ENCODE measurements at places on chromosomes 12 and 14.

DNA sequence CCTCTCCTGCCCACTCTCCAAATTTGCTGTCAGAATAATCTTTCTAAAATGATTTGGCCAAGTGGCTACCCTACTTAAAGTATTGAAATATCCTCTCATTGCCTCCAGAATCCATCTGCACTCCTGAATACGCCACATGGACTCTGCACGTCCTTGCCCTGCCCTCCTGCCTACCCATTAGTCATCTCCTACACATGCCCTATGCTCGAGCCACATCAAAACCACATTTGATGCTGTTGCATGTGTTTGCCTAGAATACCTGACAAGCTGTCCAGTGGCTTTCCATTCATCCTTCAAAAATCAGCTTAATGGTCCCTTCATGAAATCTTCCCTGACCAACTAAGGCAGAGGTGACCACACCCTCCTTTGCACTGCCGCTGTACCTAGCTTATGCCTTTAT lies 17.0 kb downstream of the VCPKMT start:
- DNase-seq = no peak

- DNase-seq = peak; percentile 63
These were observed 248.7 kb upstream of the EGLN3 start for GRCh38 chr14:34199585-34199984.

DNA sequence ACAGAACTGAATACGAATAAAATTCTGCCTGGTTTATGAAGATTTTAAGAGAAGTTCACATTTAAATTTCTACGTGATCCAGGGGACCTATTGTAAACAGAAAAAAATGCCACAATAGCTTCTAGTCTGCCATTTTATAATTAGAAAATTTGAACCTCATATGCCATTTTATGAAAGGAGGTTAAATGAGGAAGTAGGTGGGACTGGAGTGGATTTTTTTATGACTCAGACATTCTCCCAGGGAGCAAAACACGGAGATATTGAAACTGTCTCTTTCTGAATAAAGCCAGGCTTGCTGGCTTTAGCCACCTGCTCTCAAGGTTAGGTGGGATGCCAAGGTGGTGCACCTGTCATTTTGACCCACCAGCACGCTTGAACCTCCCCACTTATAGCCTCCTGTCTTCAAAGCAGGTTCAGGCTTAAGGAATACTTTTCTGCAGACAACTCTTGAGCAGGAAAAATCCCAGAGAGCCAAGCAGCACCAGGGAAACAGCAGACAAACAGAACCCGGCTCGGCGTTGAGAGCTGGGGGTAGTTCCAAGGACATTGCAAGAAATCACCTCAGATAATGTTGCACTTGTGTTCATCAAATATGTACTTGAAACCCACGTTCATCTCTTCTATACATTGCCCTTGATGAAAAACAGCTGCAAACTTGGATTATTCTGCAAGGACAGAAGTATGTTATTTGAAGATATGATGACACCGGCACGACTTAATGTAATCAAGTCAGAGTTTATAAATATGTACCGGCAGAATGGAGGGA lies 203.7 kb downstream of the PPM1H start:
- DNase-seq = peak; percentile 84

GRCh38 chr12:119461636-119462214 lies 127.2 kb downstream of the CCDC60 start:
- no peak for DNase-seq

- DNase-seq = no peak
These were observed 146.5 kb downstream of the SRGAP1 start for GRCh38 chr12:63990828-63991547.

GRCh38 chr14:55977392-55978150 lies 140.6 kb upstream of the PELI2 start:
- DNase-seq = no peak

GRCh38 chr14:95529216-95529615 lies 5.6 kb upstream of the GLRX5 start:
- no peak for DNase-seq

GRCh38 chr14:64279704-64280668 lies 14.2 kb downstream of the ESR2 start:
- no peak for DNase-seq

GRCh38 chr12:44342371-44342770 lies 506.5 kb downstream of the TMEM117 start:
- no peak for DNase-seq

- no peak for DNase-seq
These were observed 492.0 kb downstream of the NELL2 start for GRCh38 chr12:44384136-44384535.

DNA sequence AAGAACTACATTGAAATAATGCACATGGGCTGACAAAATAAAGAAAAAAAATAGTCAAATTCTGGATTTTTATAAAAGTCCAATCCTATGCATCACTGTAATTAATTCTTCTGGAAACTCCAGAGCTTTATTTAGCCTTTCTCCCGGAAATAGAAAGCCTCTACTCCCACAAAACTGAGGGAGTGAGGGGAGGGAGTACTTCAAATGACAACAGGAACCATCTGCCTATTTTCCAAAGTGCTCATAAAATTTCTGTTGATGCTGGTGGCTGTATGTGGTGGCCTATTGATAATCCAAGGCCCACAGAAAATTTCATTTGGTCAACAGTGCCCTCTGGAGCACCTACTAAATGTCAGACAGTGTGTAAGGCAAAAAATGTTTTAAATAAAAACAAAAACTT lies 64.6 kb downstream of the KIF21A start:
- no peak for DNase-seq

DNA sequence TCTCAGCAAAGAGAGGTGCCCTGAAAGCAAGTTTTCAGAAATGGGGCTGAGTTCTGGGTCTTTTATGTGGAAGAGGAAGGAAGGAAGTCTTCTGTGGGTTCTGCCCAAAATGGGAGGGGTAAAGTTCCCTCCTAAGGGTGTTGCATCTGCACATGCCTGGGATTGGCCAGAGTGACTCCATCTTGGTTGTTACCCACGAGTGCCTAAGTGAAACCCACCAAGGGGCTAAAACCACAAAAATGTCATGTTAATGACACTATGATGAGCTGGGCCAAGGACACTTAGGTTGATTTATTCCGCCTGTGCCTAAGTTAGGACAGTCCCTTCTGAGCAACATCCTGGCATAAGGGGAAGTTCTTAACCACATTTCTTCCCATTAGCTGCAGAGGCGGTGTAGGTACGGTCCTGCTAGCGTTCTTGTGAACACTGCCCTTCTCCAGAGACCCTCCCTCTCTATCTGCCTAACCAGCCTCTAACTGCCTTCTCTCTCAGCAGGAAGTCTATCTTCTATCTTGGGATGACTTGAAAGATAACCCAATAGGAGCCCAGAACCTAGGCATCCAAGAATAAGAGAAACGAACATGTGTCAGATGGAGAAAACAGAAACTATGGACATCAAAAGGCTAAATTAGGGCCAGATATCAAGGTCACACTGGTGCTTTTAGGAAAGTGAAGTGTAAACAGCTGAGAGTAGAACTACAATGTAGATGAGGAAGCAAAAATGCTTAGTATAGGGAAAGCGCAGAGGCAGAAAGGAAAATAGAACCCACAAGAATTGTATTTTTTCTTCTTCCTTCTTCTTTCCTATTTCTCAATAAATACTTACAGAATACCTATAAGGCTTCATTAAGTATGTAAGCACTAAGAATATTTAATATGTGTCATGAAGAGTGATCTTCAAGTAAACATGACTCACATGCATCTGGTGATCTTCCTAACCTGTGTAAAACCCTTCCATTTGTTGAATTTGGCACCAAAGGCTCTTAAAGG lies 104.2 kb upstream of the AMN1 start:
- DNase-seq = no peak

DNA sequence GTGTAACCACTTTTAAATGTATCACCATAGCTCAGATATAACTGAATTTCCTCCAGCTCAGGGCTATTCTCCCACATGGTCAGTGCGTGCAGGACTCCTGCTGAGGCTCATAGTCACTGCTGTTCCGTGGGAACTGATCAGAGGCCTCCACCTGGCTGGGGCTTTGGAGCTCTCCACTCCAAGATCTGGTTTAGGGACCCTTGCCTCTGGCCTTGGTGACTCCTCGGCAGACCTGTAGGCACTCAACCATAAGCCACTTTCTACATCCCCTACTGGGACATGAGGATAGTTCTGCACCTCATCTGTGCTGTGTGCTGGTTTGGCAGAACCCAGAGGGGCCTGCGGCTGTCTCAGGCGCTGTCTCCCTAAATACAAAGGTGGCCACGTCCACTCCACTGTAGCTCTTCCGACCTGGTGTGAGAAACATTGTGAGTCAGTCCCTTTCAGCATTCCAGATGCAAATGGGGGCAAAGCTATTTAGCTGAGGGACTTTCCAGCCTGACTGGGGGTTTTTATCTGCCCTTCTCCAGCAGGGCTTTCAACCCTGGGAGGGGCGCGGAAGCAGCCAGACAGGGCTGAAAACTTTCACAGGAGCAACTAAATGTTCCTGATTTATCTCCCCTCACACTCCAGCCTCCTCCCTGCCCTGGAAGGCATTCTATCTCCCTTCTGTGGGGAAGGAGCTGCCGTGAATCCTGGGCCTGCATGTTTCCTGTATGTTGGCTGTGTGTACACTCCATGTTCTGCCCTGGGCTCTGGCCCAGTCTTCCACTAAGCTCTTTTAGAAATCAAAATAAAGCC lies 218.3 kb upstream of the DAAM1 start:
- peak; percentile 27 for DNase-seq

- no peak for DNase-seq
These were observed 2.2 kb downstream of the PLEKHG6 start for GRCh38 chr12:6312529-6313325.

DNA sequence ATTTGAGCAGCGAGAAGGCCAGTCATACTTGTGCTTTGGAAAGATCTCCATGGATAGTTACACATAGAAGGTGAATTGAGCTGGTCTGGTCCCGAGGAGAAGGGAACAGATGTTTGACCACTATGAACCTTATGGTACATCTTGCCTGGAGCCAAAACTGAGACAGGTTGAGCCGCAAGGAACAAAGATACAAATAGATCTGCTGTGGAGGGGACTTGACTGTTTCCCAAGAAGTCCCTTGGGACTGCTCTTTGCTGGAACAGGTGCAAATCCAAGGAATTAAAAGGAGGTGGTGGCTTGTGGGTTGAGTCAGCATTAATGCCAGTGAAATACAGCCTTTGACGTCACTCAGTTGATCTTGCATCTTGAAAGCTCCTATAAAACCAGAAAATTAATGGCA lies 68.8 kb upstream of the PRIMA1 start:
- DNase-seq = no peak

GRCh38 chr12:45695035-45695434 lies 34.5 kb upstream of the ARID2 start:
- no peak for DNase-seq

DNA sequence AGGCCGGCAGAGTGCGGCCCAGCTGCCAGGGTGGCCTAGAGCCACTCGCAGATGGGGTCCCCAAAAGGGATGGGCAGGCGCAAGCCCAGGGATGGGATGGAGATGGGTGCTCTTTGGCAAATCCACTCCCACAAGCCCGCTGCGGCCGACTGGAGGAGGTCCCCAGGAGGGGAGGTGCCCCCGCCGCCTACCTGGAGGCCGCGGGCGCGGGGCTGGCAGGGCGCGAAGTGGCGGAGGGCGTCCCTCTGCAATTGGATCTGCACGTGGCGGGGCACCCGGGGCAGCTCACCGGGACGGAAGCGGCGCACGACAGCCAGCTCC lies 730 bp downstream of the PPP1R3E start:
- DNase-seq = no peak

DNA sequence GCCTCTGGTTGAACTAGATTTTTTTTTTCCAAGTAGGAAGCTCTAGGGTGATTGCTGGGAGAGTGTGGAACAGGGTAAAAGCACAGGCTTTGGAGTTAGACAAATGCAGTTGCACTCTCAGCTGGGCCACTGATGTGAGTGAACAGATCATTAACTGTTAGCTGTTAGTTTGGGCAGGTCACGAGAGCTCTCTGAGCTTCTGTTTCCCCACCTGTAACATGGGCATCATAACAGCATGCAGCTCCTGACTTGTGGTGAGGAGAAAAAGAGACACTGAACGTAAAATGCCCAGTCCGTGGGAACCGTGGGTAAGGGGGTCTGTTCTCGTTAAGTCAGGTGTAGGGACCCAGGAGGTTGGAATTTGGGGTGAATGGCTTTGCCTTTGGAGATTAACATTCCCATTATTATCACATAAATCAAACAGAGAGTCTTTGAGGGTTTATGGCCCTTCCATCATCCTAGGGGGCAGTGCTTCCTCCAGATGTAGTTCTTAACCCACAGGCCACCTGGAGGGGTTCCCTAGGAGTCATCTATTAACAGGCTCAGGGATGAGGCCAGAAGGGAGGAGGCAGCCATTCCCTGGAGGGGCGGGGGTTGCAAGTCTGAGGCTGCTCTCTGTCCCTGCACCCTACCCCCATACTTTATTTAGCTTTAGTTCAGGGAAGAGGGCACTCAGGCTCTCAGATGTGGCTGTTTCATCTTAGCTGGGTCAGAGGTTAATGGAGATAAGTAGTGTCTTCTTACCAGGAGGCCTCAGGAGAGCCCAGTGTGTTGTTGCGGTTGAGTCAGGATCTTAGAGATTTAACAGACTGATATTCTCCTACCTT lies 135.2 kb downstream of the DACT1 start:
- DNase-seq = peak; percentile 74

DNA sequence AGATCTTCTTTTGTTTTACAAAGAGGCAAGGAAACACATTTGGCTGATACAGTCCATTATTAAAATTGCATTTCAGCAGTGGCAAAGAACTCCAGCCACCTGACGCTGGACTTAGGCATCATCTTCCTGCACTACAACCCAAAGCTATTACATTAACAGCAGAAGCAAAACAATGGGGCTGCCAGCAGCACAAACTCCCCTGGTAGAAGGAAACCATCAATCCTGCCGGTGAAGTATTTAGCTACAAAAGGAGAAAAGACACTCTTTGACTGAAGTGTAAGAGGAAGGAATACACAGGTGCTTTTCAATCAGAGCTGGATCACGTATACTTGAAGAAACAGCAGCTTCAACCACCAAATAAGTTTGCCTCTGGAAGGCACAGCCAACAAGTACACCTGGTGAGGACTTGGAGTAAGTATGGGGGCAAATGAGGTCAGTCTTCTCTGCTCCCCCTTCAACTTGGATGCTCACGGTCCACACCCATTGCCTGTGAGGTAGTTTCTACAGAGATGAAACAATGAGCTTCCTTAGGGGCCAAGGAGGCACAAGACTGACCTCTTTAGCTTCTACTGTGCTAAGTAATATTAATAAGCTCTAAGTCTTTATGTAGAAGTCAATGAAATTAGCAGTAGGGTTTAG lies 125.9 kb upstream of the FOXN3 start:
- DNase-seq = no peak

DNA sequence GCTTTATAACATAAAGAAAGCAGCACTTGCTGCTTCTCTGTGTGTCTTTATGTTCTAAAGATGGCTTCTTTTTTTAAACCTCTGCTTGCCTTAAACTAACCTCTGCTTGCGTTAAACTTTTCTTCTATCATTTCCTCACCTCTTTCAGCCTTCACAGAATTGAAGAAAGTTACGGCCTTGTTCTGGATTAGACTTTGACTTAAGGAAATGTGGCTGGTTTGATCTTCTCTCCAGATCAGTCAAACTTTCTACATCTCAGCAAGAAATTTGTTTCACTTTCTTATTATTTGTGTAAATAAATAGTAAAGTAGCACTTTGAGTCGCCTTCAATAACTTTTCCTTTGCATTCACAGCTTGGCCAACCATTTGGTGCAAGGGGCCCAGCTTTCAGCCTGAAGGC lies 64.2 kb downstream of the CMAS start:
- DNase-seq = no peak
